ENCODE measurements at places on chromosomes 3 and 15. TPM values are rescaled to one million over a fixed set of nuclear protein-coding genes. Genes with fewer than 3 reads are reported as not detected.

The GADL1 gene
- 2.8 TPM for polyA plus RNA-seq

The CLDN18 gene
- 1.6 TPM for polyA plus RNA-seq

The RAB6B gene
- polyA plus RNA-seq = 14.5 TPM

The PLIN1 gene
- polyA plus RNA-seq = 1.00 TPM

The RARRES1 gene
- 11.2 TPM for polyA plus RNA-seq

The UBP1 gene
- polyA plus RNA-seq = 82.5 TPM

The DAZL gene
- polyA plus RNA-seq = not detected

The SLC28A2 gene
- 0.46 TPM for polyA plus RNA-seq

The PLA2G4E gene
- polyA plus RNA-seq = 0.03 TPM

The ALCAM gene
- 125 TPM for polyA plus RNA-seq

The RHOV gene
- 1.8 TPM for polyA plus RNA-seq

The TRIM42 gene
- polyA plus RNA-seq = not detected

The VPS8 gene
- 42.3 TPM for polyA plus RNA-seq

- DNase-seq = no peak
Measured at GRCh38 chr3:6120786-6121185, 740.1 kb upstream of the GRM7 start.

DNA sequence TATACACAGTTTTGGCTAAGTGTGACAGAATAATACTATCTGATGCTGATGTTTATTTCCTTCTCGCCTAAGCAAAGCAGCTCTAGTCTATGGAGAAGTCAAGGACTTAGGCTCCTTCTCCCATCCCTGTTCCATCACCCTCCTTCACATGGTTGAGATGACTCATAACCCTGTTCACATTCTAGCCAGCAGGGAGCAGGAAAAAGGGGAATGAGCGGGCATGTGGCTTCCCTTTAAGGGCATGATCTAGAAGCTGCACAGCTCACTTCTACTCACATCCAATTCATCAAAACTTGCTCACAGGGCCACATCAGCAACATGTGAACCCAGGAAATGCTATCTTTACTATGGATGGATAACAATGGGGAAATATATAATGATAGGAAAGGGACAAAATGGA, 40.9 kb downstream of the CBLB start:
- no peak for DNase-seq

- no peak for DNase-seq
Measured at GRCh38 chr3:177611752-177612334, 414.6 kb upstream of the TBL1XR1 start.

DNA sequence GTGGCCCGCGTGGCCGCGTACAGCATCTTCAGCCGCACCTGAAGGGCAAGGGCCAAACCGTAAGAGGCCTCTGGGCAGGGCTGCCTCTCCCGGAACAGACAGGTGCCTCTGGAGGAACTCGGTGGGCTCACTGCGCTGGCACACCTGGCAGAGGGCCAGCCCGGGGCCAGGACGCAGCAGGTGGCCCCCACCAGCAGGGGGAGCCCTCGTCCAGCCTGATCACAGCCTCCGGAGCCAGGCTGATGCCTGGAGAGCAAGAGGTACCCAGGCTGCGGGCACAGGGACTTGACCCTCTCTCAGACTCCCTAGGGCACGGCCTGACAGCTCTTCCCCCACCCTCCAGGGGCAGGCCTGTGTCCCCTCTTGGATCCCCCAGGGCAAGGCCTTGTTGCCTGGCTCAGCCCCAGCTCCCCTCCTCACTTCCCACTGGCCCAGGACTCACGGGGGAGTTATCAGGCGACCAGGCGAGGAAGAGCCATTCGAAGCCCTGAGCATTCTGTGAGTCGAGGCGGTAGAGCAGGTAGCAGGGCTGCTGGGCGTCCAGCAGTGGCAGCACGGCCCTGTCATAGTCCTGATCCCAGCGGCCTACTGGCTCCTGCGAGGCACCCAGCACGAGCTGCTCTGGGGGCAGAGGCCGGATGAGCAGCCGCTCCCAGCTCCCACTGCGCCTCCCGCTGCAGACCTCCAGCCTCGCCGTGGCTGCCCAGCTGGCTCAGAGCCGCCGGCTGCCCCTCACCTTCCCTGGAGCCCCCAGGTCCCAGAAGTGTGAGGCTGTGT, 6.2 kb upstream of the TLR9 start:
- DNase-seq = no peak

GRCh38 chr15:27464941-27465612, 494.1 kb downstream of the GABRG3 start:
- DNase-seq = no peak

DNA sequence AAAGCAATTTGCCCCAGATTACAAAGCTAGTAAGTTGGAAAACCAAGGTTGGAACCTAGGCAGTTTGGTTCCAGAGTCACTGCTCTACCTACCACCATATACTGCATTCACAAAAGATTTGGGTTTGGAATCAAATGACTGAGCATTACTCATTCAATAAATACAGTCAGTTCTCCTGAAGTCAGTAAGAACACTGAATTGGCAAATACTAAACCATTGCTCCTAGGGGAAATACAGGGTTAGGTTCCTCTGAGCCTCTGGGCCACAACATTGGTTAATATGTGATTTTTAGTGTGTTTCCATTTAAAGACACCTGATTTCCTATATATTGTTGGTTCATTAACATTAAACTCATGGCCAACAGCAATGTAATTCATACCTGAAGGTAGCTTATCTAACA, 2.1 kb upstream of the EIF5A2 start:
- no peak for DNase-seq

- no peak for DNase-seq
Measured at GRCh38 chr3:71930056-71930991, 145.4 kb upstream of the PROK2 start.

- no peak for DNase-seq
Measured at GRCh38 chr3:10320320-10320677, 613 bp downstream of the SEC13 start.

- DNase-seq = no peak
Measured at GRCh38 chr15:84840741-84841429, 23.7 kb downstream of the ALPK3 start.

DNA sequence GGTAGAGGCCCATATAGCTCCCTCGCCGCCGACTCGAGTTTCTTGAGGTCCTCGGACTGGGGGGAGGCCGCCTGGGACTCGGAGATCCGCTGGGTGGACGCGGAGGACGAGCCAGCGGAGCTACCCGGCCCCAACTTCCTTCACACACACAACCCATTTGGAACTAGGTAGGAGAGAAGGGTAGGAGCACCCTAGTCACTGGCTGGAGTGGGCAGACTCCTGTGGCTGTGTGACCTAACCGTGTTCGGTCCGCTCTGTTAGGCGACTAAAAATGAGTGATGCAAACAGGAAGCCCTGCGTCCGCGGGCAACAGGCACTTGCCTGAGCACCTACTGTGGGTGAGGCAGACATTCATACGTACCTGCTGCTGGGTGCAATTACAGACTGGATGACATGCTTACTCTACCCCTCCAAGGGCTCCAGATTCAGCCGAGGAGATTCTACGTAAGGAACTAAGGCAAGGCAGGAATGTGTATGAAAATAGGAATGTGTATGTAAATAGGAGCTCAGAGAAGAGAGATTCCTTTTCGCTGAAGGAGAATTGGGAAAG, 4.6 kb upstream of the SIN3A start:
- DNase-seq = no peak

Measured in right renal pelvis (tissue), 4 donors.